A549 treated with CpdA at 1 μM for 4 hours (cell line): ENCODE measurements at places on chromosomes 5 and 9. TPM values are rescaled to one million over a fixed set of nuclear protein-coding genes. Genes with fewer than 3 reads are reported as not detected.

LECT2 gene
- total RNA-seq: not detected in 5 replicates

TSTD2 gene
- 10.0 to 13.0 TPM (median 10.9 TPM) in 5 replicates for total RNA-seq

VLDLR gene
- total RNA-seq: 17.8 to 24.5 TPM (median 22.4 TPM) in 5 replicates

SLC9A3 gene
- 2.1 to 2.5 TPM (median 2.4 TPM) in 5 replicates for total RNA-seq

MYO10 gene
- 59.6 to 85.6 TPM (median 74.9 TPM) in 5 replicates for total RNA-seq
